ENCODE measurements at places on chromosomes 4 and X.
A peak's percentile ranks its signal among the peaks of the same experiment; 100 is the strongest.

- no peak for DNase-seq
Measured at GRCh38 chrX:151789179-151789800, 54.7 kb downstream of the CNGA2 start.

DNA sequence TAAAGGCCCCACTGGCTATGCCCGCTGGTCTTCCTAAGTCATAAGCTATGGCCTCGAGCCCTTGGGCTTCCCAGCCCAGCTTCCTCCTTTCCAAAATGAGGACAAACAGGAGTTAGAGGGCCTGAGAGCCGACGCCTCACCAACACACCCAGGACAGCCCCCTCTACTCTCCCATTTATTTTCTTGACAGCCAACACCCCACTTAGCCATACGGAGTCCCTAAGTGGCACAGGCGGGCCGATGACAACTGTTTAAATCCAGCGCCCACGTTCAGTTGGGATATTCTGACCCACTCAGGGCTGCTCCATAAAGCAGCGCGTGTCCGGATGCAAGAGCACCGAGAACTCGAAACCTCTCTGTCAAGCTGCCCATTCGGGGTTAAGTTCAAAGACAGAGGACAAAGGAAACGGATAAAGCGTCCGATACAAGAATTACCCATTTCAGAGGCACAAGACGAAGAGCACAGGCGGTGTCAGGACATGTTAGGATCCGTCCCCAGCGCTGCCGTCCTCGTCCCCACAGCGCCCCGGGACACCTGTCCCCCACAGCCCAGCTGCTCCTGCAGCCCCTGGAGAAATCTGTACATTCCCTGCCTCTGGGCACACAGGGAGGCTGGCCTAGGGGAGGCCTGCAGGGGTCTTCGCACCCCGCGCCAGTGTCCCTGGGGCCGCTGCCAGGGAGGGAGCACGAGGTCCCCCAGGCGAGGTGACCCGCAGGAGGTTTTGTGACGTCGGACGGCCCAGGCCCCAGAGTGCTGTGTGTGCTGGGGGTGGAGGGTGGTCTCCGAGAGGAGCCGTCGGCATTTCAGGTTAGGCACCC is 1.2 kb downstream of the PRKX start:
- DNase-seq: no peak

DNA sequence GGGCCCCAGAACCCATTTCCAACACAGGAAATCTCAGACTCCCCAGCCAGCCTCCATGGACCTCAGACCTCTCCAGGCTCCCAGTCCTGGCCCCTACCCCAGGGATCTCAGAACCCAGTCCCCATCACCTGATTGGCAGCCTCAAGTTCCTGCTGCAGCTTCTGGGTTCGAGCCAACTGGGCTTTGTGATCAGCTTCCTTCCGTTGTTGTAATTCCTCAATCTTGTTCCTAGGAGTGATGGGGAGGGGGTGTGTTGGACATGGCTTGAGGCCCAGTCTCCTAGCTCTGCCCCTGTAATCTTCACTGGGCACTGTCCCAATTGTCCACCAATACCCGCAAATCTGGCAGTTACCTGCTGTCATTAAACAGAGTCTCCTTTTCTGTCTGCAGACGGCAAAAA is 12.6 kb downstream of the GRIPAP1 start:
- DNase-seq: no peak

- peak; percentile 1 for DNase-seq
Measured at GRCh38 chrX:37813570-37813969, 33.7 kb downstream of the CYBB start.

DNA sequence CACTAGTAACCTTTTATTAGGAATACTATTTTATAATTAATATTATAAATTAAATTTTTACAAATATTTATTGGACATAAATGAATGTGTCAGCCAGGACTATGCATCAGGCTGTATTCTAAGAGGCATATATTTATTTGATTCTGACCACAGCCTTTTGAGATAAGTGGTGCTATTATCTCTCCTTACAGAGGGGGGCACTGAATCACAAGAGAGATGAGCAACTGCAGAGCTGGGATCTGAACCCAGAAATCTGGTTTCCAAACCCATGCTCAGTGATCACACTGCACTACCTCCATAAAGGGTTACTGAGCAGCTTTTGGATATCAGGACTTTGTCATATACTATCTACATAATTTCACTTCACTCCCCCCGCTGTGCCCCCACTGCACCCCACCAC is 322.0 kb downstream of the TMA16 start:
- DNase-seq: no peak

DNA sequence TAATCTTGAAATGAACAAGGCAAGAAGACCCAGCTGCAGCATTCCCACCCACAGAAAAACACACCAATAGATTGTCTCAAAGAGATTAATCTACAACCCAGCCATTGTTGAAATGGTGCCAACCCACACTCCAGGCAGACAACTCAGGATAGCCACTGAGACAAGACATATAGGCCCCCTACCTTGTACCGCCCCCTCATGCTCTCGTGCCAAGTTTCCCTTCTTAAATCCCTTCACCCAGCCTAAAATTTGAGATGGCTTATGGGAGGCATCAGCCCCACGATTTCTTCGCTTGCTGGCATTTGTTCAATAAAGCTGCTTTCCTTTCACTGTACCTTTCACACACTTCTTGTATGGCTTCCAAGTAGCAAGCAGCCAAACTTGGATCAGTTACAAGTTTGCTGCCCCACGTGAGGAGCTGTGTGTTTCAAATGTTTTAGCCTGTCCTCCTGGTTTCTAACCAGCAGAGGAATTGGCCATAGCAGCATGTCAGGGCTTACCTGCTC is 1754.1 kb downstream of the C4orf33 start:
- DNase-seq: no peak

DNA sequence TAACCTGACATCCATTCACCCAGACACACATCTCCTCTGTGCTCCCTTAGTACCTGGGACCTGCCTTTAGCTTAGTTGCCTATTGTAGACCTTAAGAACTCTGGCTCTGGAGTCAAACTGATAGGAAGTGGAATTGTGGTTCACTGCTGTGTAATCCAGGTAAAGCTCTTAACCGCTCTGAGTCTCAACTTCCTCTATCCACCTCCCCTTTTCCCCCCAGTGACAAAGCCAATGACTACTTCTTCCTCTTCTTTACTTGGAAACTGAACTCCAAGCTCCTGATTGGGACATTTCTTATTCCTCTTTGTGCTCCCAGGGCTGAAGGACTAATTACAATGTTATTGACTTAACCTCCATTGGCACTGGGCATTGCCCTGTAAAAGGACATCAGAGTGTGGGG is 94.1 kb downstream of the DRD5 start:
- no peak for DNase-seq

DNA sequence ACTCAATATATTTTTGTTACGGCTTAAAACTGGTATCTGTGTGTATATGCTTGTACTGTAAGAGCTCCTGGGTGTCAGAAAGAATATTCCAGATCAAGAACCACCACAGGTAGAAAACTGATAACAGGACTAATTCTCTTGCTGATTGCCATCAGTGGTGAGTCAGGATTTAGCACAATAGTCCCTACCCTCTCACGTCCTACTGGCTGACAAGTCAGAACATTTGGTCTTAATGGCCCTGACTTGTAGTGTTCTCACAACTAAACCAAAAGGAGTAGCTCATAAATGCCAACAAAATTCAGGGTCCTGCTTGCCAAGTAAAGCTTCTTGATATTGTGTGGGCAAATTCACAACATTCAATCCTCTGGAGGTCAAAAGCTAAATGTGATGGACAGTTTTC is 105.2 kb upstream of the MAB21L2 start:
- DNase-seq: no peak

GRCh38 chrX:22534643-22535042 is 261.9 kb downstream of the CBLL2 start:
- no peak for DNase-seq

DNA sequence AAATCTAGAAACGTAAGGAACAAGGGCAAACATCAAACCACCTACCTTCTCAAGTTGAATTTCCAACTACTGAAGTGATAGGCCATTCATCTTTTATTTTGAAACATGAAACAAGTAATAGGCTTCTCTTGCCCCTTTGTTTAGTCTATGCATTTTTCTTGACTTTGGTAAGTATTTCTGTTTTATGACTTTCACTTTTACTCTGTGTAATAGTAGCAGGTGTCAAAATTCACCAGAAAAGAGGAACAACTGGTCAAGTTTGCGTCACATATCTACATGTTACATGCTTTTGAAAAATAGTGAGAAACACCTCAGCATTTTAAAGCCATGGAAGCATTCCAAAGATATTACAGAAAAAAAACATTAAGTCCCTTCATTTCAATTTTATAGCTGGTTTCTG is 157.1 kb upstream of the FTHL17 start:
- no peak for DNase-seq

- no peak for DNase-seq
Measured at GRCh38 chrX:7184816-7185215, 36.9 kb upstream of the PUDP start.

DNA sequence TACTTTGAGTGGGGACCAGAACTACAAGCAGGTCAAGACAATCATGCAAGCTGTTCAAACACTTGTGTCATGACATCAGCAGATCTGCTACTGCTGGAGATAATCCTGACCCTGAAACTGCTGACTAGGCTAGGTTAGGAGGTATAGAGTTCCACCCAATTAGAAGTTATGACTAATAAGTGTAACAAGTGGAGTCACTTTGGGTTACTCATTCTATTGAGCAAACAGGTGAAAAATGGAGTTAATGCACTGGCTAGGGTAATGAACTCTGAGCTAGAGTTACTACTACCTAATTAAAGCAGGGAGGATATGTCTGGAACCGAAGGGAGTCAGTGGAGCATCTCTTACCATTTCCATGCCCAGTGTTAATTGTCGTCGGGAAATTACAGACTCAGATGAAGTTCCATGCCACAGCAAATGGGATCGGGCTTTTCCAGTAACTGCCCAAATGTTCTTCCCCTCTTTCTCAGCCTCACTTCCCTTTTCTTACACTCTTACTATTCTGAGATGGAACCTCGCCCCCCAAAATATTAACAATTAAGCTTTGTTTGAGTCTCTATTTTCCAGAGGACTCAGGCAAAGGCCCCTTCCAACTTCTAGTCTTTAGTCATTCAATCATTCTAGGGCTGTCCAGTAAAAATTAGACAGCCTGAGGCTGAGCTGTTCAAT is 19.8 kb upstream of the MANBA start:
- no peak for DNase-seq

GRCh38 chrX:151791961-151792360 is 57.4 kb downstream of the CNGA2 start:
- DNase-seq: no peak

- no peak for DNase-seq
Measured at GRCh38 chr4:57214654-57215411, 104.6 kb upstream of the IGFBP7 start.

DNA sequence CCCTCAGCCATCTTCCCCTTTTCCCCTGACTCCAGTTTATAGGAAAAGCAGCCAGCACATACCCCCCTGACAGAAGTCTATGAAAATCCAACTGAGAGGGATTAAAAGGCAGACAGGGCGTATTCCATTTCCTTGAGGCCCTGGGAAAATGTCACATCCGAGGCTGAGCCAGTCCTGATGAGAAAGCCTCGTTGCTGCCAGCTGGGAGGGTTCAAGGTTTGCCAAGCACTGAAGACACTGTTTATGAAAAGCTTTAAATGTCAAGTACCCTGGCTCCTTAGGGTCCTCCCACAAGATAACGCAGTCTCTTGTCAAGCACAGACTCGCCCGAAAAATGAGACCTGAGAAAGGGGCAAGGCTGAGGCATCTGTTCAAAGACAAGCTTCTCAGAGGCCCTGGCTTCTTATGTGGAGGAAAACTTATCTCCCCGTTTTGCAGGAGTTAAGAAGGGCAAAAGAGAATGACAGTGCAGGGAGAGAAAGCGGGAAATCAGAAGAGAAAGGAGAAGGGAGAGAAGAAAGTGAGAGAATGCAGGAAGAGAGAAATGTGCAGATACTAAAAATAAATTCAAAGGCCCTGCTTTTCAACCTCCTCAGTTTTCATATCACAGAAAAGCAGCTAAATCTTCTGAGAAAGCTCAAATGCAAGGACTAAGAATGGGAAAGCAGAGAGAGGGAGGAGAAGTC is 44.7 kb downstream of the SCD5 start:
- DNase-seq: no peak

DNA sequence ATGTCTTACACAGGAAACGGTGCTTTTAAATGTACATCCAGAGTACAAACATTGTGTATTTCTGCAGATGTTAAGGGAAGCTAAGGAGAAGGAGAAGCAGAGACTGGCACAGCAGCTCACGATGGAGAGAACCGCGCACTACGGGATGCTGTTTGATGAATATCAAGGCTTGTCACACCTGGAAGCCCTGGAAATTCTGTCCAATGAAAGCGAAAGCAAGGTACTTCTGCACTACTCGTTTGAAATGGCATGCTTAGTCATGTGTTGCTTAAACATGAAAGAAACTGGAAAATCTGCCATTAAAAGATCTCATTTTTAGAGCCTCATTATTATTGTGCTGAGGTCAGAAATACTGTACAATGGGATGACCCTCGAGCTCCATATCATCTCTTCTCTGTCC is 47.2 kb downstream of the FAM114A1 start:
- no peak for DNase-seq

All from activated T-cell treated with anti-CD3 and anti-CD28 coated beads, Interleukin-2, amount 50 U/mL, for 72 hours (primary cell).